Sigmoid colon (tissue), 7 donors: ENCODE measurements at places on chromosomes 11 and 22. TPM values are rescaled to one million over a fixed set of nuclear protein-coding genes. Genes with fewer than 3 reads are reported as not detected.

Gene YPEL4
- 1.5 TPM for total RNA-seq

Gene PHOX2A
- total RNA-seq, result 0.82 TPM

DNA sequence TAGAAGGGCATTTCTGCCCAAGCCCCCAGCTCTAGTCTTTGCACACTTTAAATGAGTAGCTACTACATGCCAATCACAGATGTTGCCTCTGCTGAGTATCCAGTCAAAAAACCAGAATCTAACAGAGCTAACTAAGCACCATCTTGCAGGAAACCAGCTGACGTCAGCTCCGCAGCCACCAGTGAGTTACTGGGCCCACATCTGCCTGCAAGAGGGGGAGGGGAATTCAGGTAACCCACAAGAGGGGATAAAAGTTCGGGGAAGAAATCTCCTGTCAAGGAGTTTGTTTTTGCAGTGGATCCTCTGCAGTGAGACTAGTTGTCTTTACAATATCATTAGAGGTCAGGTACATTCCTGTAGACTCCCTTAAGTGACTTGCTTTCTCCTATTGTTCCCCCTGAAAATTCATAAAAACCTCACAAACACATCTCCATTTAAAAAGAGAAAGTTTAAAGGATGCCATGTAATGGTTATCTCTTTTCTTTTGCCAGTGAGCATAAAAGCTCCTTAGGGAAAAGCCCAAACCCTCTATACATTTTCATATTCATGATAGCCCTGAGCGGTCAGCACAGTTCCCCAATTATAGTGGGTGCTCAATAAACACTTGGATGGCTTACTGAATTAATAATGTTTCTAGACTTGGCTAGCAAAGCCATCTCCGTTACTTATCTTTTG is 9.3 kb downstream of the CD44 start:
- H3K4me1 ChIP-seq, result peaks cover 76% of the 10 kb centered on the region
- DNase-seq, result no peak

- H3K4me3 ChIP-seq, result no peak overlapping the region
- DNase-seq, result no peak
- no peaks in the 10 kb centered on the region for H3K27me3 ChIP-seq
- H3K27ac ChIP-seq, result no peak overlapping the region
- no peaks in the 10 kb centered on the region for H3K36me3 ChIP-seq
- H3K4me1 ChIP-seq, result no peaks in the 10 kb centered on the region
Measured at GRCh38 chr22:43260331-43261231, 73.6 kb upstream of the TTLL12 start.

DNA sequence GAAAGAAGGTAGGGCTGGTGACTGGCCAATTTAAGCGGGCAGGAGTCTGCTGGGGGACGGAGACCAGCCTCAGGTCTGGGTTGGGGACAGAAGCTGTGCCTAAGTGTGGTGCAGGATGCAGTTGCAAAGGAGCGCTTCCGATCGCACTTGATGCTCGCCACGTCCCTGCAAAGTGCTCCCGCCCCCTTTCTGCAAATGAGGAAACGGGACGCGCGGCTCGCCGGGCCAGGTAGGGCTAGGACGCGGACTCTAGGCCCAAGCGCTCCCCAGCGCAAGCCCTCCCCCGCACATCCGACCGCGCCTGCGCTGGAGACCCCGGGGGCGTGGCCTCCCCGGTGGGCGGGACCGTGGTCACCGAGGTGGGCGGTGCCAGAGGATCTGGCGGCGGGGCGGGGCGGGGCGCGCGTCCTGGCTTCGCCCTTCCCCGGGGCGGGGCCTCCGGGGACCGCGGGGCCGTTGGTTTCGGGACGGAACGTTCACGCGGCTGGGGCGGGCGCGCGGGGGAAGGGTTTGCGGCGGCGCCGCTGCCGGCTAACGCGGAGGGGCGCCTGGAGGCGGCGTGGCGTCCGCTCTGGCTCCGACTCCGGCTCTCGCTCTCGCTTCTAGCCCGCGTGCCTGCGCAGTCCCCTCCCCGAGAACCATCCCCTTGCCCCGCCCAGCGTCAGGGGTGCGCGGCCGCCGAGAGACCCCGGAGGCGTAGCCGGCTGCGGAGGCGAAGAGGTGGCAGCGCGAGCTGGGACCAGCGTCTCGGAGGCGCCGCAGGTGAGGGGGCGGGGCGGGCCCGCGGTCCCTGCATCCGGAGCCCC is at the start of gene FAM118A:
Gene FAM118A (plus strand): TSS at position 513 of the 806 bp plus-strand sequence. CDS start 12,446 bp downstream, outside the sequence.
- no peaks in the 10 kb centered on the region for H3K27me3 ChIP-seq
- peak within 1 kb of the TSS; percentile 96 for H3K4me3 ChIP-seq
- peaks cover 20% of the 10 kb centered on the region for H3K4me1 ChIP-seq
- H3K36me3 ChIP-seq, result no peaks in the 10 kb centered on the region

GRCh38 chr22:44272401-44272771 is 40.4 kb downstream of the SHISAL1 start:
- no peaks in the 10 kb centered on the region for H3K27me3 ChIP-seq
- H3K4me1 ChIP-seq, result peaks cover 38% of the 10 kb centered on the region
- H3K36me3 ChIP-seq, result peaks cover 4% of the 10 kb centered on the region
- no peak for DNase-seq
- no peak overlapping the region for H3K4me3 ChIP-seq
